ENCODE measurements at places on chromosomes 2 and 18.

DNA sequence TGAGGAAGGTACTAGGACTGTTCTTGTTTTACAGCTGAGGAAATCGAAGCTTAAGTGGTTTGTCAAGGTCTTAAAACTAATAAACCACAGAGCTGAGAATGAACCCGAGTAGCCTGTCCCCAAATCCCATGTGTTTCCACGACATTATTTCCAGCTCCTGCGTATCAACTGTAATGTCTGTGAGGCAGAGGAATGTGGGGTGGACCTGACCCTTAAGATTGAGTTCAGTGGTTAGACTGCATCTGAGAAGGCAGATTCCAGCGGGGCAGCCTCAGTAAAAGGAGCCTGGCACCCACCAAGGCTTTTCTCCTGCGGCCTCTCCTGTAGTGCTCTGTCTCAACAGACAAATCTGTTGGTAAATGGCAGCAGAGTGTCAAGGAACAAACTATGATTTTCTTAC lies 81.9 kb upstream of the TMEM178A start:
- no peak for DNase-seq

- no peak for DNase-seq
Measured at GRCh38 chr2:238644095-238645081, 203.5 kb upstream of the TWIST2 start.

- no peak for DNase-seq
Measured at GRCh38 chr2:30310955-30311354, 79.6 kb downstream of the LBH start.

DNA sequence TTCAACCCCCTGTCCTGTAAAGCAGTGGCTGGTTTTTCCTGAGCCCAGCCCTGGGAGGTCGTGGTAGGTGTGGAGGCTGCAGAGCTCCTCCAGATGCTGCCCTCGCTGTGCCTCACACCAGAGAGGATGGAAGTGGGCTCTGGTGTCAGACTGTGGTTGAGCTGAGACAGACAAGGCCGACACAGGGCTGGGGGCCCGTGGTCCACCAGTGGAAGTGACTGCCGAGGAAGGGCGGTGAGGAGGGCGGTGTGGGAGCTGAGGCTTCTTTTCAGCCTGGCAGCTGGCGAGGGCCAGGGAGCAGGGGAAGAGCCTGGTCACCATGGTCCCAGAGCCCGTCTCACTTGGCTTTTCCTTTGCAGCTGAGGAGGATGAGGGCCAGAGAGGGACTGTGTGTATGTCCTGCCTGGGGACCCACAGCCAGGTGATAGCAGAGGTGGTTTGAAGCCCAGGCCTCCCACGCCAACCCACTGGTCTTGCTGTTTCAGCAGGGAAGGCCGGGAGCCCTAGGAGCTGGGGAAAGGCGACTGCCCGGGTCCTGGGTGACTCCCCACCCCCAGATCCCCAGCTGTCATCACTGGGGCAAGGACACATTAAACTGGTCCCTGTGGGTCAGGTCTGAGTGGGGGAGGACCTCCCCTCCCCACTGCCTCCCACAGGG lies 8.5 kb downstream of the SFTPB start:
- DNase-seq, result no peak

DNA sequence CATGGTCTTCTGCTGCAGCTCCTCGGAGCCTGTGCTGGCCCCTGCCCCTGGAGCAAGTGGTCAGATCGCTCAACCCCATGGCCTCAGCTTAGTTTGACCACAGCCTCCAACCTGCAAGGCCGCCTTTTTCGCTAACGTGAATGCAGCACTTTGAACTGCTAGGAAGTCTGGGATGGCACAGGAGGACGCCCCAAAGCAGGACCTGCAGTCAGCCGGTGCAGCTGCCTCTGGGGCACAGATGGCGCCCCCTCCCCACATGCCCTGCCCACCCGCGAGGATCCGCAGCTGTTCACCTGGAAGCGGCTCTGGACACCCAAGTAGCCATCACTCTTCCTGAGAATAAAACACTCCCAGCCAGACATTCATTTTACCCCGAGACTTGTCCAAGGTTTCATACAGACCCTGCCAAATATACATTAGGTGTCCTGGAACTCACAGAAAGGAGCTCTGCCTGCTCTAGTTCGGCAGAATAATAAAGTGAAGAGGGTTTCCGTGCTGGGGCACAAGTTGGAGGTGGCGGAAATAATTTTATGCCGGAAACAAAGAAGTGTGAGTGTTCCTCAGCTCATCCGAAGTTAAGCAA lies 510.1 kb downstream of the EIPR1 start:
- no peak for DNase-seq

GRCh38 chr18:24726727-24727492 lies 266.5 kb downstream of the HRH4 start:
- DNase-seq, result peak; percentile 48

DNA sequence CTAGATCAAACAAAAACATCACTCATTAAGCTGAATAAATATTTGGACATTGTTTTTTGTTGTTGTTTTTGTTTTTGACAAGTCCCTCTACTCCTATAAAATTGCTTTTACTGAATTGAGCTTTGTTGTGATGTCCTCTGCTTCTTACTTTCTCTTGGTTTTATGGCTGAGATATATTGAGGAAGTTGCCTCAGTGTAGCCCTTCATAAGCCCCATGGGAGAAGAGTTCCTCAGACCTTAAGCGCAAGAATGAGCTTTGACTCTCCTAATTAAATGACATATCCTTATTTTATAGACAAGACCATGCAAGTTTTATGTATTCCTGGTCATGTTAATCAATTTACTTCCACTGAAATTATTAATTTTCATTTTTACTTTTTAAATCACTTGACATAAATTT lies 54.9 kb downstream of the CERKL start:
- no peak for DNase-seq

- no peak for DNase-seq
Measured at GRCh38 chr2:152825834-152826233, 107.4 kb downstream of the ARL6IP6 start.

DNA sequence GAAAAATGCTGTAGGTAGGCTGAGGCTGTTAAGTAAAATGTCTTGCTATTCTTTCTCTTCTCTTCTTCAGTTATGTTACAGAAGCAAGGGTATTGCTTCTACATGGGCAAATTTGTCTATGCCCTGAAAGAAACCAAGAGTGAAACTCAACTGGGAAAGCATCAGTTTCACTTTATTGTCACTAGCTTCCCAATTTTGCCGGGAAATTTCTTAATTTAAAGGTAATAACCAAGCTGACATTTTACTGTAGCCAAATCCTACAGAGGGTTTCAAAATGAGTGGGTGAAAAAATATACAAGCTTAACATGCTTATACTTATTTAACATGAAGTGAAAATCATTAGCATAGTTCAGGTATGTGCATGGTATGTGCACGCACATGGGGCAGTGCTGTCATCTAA lies 3.2 kb downstream of the TANK start:
- peak; percentile 55 for DNase-seq

- no peak for DNase-seq
Measured at GRCh38 chr2:176122683-176123410, at the start of gene HOXD9. Gene HOXD9 (plus strand): TSS chr2:176122719. CDS start chr2:176122769, 50 bp downstream.

DNA sequence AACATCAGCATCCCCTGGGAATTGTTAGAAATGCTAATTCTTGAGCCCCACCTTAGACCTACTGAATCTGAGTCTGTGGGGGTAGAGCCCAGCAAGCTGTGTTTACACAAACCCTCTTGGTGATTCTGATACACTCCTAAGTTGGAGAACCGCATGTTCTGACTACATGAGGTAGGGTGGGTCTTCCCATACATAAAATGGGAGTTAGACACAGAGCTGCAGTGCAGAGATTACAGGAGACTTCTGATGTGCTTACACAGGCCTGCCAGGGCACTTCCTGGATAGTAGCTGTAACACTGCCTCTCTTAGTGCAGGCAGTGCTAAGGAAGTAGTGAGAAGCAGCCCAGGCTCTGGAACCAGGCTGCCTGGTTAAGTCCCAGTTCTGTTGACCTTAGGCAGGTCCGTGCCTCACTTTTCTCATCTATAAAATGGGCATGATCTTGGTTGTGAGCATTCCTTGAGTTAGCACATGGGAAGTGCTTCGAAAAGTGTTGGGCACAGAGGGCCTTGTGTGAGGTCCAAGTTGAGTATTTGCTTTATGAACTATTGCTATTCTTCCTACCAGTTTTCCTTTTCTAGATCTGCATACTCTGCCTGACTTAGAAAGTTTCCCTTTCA lies 67.3 kb downstream of the GLI2 start:
- DNase-seq, result no peak

GRCh38 chr18:34077599-34077998 lies 147.1 kb downstream of the NOL4 start:
- DNase-seq, result no peak

GRCh38 chr2:38064801-38065501 lies 11.0 kb downstream of the CYP1B1 start:
- DNase-seq, result no peak

DNA sequence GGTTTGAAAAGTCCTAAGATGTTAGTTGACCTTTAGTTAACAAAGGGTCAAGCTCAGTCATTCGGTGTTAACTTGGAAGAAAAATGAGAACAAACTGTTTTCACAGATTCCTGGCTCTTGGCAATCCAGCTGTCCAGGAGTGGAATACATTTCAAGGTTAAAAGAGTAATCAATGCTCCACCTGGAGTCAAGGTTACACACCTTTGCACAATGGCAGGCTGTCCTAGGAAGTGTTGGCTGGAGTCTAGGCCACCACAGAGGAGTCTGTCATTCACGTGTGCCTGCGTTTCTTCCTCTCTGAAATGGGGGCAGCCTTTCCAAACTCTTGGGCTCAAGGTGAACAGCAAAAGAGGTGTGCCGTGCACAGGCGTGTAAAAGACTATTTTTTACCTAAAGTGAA lies 6.3 kb upstream of the ID2 start:
- no peak for DNase-seq

DNA sequence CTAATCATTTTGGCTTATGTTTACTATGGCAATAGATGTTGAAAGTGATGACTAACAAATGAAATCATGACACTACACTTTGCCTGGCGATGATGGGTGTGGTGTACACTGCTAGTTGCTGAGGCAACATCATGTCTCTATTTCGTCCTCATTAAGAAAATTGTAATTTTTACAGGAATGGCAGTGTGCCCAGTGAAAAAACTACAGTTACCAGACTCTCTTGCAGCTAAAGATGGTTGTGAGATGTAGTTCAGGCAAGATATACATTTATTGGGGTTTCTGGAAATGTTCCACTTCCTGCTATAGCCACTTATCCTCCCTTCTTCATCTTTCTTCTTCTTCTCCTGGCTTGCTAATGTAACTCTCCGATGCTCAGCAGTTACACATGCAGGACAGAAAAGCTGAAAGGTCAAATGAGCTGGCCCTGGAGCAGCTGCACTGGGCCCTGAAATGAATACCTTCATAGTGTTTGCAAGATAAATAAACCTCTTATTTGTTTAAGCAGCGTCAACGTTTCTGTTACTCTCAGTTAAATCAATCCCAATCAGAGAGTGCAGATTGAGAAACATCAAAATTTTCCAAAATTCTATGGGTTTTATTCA lies 46.0 kb downstream of the SOCS6 start:
- DNase-seq, result no peak

DNA sequence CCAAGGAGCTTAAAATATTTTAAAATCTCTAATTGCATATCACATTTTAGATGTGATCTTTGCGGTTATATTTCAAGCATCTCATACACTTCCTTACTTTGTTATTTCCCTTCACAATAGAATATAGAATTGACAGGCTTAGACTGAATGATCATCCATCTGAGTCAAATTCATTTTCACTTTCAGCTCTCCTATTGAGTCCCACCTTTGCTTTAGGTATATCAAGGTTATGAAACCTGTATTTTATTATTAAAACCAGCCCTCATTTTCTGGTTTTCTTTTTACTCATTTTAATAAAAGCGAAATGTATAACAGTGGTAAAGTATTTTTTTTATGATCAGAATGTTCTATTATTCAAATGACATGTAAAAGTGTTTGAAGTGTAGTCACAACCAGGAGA lies 162.9 kb upstream of the KYNU start:
- DNase-seq, result no peak

- no peak for DNase-seq
Measured at GRCh38 chr2:58614219-58614618, 373.1 kb upstream of the FANCL start.

DNA sequence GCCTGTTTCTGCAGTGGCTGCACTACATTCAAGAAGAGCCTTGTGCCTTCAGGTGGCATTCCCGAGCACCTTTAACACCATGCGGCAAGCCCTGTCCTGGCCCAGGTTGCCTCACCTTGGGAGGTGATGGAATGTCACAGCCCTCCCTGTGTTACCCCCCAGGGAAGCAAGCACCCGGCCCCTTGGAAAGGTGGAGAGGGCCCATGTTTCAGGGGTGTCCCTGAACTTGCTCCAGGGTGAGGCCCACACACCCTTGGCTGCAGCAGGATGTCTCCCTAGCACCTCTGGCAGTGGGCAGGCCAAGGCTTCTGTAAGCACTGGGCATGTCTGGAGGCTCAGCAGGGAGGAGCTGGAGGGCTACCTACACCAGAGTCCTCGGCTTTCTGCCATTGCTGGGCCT lies 29.3 kb upstream of the ACAA2 start:
- no peak for DNase-seq

DNA sequence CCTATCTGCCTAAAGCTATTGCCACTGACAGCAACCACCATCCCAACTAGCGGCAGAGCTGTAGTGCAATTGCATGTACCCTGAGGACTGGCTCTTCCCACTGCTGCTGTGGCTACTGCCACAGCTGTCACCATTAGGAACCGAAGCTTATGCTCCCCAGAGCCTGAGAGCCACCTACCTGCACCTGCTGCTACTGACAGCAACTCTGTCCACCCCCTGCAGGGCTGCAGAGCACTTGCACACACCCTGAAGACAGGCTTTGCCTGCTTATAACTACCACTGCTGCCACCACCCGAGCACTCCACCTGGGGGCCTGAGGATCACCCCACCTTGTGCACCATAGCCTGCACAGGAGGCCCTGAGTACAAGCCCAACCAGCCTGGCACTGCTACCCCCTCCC lies 217.6 kb upstream of the FOSL2 start:
- no peak for DNase-seq

- no peak for DNase-seq
Measured at GRCh38 chr18:35024965-35025364, 16.2 kb upstream of the MAPRE2 start.

GRCh38 chr2:167249197-167249596 lies 360.9 kb downstream of the XIRP2 start:
- DNase-seq, result no peak

- DNase-seq, result no peak
Measured at GRCh38 chr2:165529130-165529529, 59.6 kb downstream of the CSRNP3 start.

- DNase-seq, result no peak
Measured at GRCh38 chr2:233639860-233640259, 3.6 kb downstream of the UGT1A10 start.

- no peak for DNase-seq
Measured at GRCh38 chr2:33365264-33365970, 111.0 kb upstream of the RASGRP3 start.

DNA sequence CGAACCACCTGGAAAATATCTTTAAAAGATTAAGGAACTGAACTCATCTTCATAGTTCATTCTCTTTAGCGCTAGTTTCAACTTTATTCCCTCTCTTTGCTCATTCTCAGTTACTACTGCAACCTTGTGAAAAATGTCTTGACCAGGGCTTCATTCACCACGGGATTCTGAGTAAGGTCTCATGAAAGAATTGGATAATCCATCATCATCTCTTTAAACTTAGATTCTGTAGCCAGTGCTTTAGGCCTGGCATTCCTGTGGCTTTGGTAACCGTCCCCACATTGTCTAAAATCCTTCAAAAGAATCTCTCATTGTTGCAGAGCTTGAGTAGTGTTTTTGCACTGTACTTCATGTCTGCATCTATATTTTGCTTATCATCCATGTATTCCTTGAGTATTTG lies 229.5 kb downstream of the ETAA1 start:
- no peak for DNase-seq

GRCh38 chr2:120626566-120626965 lies 109.1 kb upstream of the GLI2 start:
- no peak for DNase-seq

All from activated CD4-positive, alpha-beta T cell treated with anti-CD3 and anti-CD28 coated beads, Interleukin-2, Interleukin-4, amounts not matched to agents 100 ng/mL and 50 ng/mL, durations not matched to agents 16 hours and 8 hours (primary cell).